ENCODE measurements at places on chromosomes 2 and 18.

GRCh38 chr18:10020171-10020570, 106.4 kb downstream of the VAPA start:
- DNase-seq = no peak

DNA sequence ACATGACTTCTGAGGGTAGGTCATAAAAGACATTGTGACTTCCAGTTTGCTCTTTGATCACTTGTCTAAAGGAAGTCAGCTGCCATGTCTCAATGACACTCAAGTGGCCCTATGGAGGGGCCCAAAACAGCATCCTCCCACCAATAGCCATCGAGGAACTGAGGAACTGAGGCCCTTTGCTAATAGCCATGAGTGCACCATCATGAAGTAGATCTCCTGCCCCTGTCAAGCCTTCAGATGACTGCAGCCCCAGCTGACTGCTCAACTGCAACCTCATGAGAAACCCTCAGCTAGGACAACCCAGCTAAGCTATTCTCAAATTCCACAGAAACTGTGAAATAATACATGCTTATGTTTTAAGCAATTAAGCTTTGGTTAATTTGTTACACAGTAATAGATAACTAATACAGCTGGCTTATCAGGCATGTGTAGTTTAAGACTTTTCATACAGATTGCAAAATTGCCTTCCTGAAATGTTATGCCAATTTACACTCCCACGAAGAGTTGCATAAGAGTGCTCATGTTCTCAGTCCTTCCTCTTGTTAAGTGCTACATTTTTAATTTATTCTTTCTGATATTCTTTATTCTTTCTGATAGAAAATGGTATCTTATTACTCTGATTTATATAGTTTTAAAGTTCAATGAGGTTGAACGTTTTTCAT, 105.6 kb upstream of the NDUFV2 start:
- DNase-seq = peak; percentile 54

GRCh38 chr2:206084439-206084869, 1.5 kb downstream of the INO80D start:
- DNase-seq = peak; percentile 86

GRCh38 chr18:79754831-79755351, 42.8 kb upstream of the KCNG2 start:
- DNase-seq = no peak

GRCh38 chr18:60279391-60279790, 93.2 kb downstream of the MC4R start:
- no peak for DNase-seq

DNA sequence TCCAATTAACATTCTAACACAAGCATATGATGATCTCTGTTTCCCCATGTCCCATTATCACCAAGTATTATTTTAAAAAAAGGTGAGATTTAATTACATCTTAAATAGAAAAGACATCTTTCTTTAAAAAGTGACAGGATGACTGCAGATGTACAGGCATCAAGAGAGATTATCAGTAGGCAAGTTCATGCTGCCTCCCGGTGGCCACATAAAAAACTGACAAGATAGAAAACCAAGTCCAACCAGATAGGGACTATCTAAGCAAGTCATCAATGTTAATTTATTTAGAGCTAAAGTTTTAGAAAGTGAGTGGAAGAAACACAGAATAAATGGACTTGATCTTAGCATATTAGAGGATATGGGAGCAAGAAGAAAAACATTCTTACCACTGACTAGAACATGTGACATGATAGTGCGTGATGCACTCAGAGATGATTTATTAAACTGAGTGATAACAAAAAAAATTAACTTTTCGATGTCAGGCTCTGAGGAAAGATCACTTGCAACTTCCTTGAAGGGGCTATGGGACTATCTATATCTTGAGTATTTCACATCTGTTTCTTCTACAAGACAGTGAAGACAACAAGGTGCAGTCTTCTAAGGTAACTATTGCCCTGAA, 5.4 kb upstream of the TDRD15 start:
- peak; percentile 26 for DNase-seq

DNA sequence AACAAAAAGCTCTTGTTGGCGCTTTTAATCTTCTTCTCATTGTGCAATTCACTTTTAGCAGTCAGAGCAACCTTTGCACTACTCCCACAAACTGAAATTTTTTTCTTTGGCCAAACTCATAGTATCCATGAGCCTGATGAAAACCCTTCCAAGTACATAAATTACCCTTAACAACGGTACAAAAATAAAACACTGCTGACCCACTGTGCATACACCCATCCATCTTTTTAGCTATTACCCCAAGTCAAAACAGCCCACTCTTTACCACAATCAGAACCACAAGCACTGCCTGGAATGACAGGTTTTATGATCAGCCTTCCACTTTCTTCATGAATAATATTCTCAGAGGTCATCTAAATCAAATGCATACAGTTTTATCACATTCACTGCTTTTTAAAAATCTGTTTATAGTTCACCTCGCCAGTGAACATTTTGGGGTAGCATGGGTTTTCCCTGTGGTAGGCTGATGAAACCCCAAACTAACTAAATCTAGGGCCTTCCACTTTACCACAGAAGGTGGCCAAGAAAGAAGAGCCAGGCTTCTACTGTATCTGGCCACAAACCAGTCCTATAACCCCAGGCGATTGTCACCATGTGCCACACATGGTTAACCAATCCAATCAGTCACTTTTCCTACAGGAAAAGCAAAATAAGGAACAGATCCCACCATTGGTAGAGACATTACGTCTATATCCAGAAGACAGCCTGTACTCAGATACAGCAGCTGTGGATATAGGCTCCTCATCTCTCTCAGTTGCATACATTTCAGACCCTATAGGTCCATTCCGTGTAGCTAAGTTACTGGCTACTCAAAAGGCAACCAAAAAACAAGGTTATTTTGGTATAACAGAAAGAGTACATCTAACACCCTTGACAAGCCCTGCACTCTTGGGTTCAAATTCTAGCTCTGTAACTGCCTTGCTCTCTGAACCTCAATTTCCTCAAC, 171.3 kb downstream of the THADA start:
- peak; percentile 90 for DNase-seq

GRCh38 chr2:79713131-79713785, 200.4 kb downstream of the CTNNA2 start:
- DNase-seq = peak; percentile 30

All from fibroblast of mammary gland (primary cell).